ENCODE measurements at places on chromosomes 4 and X. TPM values are rescaled to one million over a fixed set of nuclear protein-coding genes. Genes with fewer than 3 reads are reported as not detected.

DNA sequence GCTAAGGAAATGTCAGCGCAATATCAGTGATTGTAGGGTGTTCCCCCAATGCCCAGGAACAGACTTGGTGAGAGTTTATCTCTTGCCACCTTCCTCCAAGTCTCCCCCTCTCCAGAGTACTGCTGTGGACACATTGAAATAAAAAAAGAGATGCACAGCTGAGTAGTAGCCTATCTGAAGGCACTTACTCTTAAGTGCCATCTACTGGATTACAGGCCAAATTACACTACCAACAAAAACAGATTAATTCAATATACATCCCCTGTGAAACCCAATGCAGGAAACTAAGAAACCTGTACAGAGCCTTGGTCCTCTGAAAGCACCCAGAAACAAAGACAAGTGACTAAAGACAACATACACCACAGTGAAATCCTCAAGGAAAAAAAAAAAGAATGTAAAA lies 460.3 kb downstream of the ZIC3 start:
- H3K36me3 ChIP-seq, result no peaks in the 10 kb centered on the region
- no peak overlapping the region for H3K4me3 ChIP-seq
- peaks cover 1% of the 10 kb centered on the region for H3K27me3 ChIP-seq

DNA sequence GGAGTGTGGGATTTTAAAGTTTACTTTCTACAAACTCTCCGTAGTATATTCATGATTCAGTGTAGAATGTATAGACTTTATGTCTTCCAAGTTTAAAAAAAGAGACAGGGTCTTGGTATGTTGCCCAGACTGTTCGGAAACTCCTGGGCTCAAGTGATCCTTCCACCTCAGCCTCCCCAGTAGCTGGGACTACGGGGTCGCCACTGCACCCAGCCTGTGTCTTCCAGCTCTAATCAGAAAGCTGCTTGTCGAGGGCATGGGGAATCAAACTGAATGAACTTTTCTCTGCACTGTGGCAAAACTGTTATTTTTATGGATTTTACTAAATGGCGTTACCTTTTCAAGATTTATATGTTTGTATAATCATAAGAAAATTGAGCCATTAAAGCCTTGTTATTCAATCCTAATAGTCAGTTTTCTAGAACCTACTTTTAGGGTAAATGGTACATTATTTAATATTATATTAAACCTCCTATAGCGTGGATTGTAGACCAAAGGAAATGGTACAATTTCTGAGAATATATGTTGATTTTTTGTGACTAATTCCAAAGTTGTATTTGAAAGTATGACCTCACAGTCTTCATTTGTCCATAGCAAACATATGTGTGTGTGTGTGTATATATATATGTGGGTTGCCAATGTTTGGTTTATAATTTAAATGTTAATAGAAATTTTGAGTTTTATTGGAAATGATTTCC lies 1.1 kb downstream of the BLOC1S4 start:
- no peak for DNase-seq
- H3K4me1 ChIP-seq, result peaks cover 29% of the 10 kb centered on the region
- peaks cover 14% of the 10 kb centered on the region for H3K36me3 ChIP-seq
- H3K4me3 ChIP-seq, result peak overlapping the region; percentile 90

DNA sequence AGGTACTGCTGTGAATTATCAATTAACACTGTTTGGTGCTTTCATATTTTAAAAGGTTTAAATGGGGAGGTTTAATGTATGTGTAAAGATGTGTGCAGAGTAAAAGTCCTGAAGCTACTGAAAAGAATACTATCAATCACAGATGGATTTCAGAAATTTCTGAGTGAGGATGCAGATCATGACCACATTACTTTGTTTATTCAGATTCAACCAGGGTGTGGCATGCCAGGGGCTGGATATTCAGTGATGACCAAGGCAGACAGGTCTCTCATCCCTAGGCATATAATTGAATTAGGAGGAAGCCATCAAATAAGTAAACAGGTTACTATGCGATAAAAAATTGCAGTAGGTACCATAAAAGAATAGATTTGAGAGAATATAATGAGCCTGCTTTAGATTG lies 28.0 kb upstream of the ANKRD50 start:
- no peaks in the 10 kb centered on the region for H3K4me1 ChIP-seq
- H3K4me3 ChIP-seq, result no peak overlapping the region
- no peak for DNase-seq
- H3K36me3 ChIP-seq, result no peaks in the 10 kb centered on the region
- peaks cover 10% of the 10 kb centered on the region for H3K27me3 ChIP-seq
- H3K27ac ChIP-seq, result no peak overlapping the region

DNA sequence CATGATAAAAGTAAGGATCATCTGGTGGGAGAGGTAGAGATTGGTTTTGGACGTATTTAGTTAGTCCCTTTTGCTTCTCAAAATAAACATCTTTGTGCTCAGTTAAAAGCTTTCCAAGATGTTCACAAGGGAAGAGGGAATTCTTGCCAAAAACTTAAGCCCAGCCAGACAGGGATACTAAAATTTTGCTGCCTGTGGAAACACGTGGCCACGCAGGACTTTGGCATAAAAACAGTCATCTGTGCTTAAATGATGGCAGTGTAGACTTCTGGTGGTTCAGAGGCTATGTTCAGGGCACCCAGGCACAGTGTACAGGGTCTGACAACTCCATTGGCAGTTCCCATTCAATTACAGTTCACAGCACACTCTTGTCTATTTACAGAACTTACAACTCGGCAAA lies 93.2 kb upstream of the JADE1 start:
- no peak for DNase-seq
- H3K27me3 ChIP-seq, result peaks cover 2% of the 10 kb centered on the region
- H3K36me3 ChIP-seq, result no peaks in the 10 kb centered on the region
- H3K27ac ChIP-seq, result no peak overlapping the region

GRCh38 chrX:118495958-118496762 lies 545 bp downstream of the DOCK11 start:
- peak overlapping the region; percentile 98 for H3K27ac ChIP-seq
- peaks cover 23% of the 10 kb centered on the region for H3K4me1 ChIP-seq
- DNase-seq, result peak; percentile 86
- peak overlapping the region; percentile 99 for H3K4me3 ChIP-seq
- no peaks in the 10 kb centered on the region for H3K27me3 ChIP-seq
- H3K36me3 ChIP-seq, result peaks cover 6% of the 10 kb centered on the region

DNA sequence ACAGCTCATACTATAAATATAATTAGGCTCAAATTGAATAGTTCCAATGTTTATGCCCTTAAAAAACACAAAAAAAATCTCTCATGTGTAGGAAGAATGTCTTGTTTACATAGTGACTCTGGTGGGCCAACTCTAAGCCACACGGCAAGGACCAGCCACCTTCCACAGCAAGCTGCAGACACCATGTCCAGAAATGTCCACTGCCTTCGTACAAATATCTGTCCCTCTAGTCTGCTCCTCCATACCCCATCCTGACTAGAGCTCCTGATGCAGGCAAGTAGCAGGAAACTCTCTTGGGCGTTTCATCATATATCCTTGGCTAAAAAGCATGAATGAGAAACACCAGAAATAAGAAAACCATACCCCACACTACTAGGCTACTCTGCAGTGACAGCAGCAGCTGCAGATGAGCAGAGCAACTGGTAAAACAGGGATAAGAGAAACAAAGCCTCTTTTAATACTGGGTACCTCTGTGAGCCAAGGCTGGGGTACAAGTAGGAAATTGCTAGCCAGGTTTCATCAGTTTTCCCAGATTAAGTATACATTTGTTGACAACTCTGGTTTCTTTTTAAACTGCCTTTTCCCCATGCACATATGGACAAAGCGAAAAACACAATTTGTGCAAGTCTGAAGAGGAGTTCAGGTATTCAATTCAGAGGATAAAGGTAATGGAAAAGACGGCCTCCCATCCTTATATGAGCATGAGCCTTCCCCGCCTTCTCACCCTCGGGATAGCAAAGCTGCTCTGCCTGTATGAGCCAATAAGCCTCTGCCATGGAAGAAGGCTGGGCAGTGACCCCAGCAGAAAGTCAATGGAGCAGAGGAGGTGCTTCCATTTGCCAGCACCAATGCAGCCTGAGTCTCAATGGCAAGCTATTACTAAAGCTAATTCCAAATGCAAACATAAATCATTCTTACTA lies 245.4 kb downstream of the DCLK2 start:
- no peak for DNase-seq
- no peak overlapping the region for H3K4me3 ChIP-seq
- H3K4me1 ChIP-seq, result peaks cover 3% of the 10 kb centered on the region
- H3K36me3 ChIP-seq, result peaks cover 21% of the 10 kb centered on the region
- H3K27ac ChIP-seq, result no peak overlapping the region

- H3K27me3 ChIP-seq, result no peaks in the 10 kb centered on the region
- no peaks in the 10 kb centered on the region for H3K4me1 ChIP-seq
- H3K4me3 ChIP-seq, result no peak overlapping the region
- H3K27ac ChIP-seq, result no peak overlapping the region
- no peaks in the 10 kb centered on the region for H3K36me3 ChIP-seq
Measured at GRCh38 chrX:121216641-121217374, 169.4 kb downstream of the GLUD2 start.

DNA sequence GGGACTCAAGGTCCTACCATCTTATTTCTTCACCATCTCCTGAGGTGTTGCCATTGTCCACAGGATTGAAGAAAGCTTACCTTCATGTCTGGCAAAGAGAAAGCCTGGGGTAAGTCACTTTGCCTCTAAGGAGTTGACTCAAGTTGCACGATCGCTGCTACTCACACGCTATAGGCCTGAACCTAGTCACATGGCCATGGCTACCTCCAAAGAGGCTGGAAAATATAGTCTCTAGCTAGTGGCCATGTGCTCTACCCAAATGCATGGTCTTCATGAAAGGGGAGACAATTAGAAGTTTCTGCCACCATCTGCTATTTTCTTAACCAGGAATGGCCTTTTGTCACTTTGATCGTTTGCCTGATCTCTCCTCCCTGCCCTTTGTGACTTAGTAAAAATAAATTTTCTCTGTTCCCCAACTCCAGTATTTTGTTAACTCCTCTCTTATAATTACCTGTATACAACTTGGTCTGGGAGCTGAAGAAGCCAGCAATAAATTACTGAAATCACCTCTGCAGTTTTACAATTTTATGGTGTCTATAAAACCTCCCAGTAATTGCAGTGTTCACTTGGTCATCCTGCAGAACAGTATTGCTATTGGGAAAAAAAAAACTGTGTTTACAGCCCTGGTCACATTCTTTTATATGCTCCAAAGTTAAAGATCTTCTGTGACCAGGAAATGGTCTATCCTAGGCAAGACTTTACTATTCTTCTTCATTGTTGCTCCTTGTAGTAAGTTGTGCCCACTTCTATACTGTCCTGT lies 126.7 kb upstream of the TSPAN5 start:
- H3K27ac ChIP-seq, result no peak overlapping the region
- H3K4me1 ChIP-seq, result no peaks in the 10 kb centered on the region
- H3K36me3 ChIP-seq, result no peaks in the 10 kb centered on the region
- H3K4me3 ChIP-seq, result no peak overlapping the region
- peaks cover 1% of the 10 kb centered on the region for H3K27me3 ChIP-seq

DNA sequence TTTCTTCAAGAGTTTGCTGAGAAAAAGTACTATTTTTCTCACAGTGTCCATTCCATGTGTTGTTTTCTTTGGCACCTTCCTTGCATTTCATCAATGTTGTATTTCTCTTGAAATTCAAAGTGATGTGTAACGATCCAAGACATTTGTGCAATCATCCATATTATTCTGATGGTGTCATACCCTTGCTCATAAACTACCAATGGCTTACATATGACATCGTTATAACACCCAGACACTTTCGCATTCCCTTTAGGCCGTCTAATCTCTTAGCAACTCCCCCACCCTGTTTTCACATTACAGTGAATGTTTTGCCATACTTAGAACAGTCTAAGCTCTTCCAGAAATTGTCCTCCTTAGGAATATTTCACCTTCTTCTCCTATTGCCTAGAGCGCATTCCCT lies 1779.0 kb downstream of the PCDH7 start:
- H3K27ac ChIP-seq, result no peak overlapping the region
- H3K4me3 ChIP-seq, result no peak overlapping the region
- H3K27me3 ChIP-seq, result no peaks in the 10 kb centered on the region
- H3K36me3 ChIP-seq, result no peaks in the 10 kb centered on the region
- H3K4me1 ChIP-seq, result no peaks in the 10 kb centered on the region

DNA sequence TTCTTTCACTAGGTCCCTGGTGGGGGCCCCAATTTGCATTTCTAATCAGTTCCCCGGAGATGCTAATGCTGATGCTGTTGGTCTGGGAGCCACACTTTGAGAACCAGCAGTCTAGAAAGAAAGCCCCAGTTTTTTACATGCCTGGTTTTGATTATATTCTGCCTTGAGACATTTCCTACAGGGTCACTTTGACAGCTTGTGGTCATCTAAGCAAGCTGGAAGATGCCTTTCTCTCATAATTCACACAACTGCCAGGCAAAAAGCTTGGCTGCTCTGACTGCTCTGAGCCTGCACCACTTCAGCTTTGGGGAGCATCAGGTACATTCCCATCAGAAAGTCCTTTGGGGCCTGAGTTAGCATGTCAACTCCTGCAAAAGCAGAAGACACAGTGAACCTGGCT lies 5.9 kb upstream of the PLAC1 start:
- peaks cover 8% of the 10 kb centered on the region for H3K27me3 ChIP-seq
- no peaks in the 10 kb centered on the region for H3K36me3 ChIP-seq
- DNase-seq, result no peak
- H3K4me1 ChIP-seq, result no peaks in the 10 kb centered on the region
- no peak overlapping the region for H3K4me3 ChIP-seq
- H3K27ac ChIP-seq, result no peak overlapping the region

FAM184B gene
- 0.05 TPM for total RNA-seq

SMIM10 gene
- total RNA-seq, result 2.1 TPM

PRKG2 gene
- total RNA-seq, result 0.63 TPM

Measured in activated CD8-positive, alpha-beta T cell treated with anti-CD3 and anti-CD28 coated beads for 36 hours (primary cell).